EL (cell line): ENCODE measurements at places on chromosomes 1 and 21.
A peak's percentile ranks its signal among the peaks of the same experiment; 100 is the strongest.

DNA sequence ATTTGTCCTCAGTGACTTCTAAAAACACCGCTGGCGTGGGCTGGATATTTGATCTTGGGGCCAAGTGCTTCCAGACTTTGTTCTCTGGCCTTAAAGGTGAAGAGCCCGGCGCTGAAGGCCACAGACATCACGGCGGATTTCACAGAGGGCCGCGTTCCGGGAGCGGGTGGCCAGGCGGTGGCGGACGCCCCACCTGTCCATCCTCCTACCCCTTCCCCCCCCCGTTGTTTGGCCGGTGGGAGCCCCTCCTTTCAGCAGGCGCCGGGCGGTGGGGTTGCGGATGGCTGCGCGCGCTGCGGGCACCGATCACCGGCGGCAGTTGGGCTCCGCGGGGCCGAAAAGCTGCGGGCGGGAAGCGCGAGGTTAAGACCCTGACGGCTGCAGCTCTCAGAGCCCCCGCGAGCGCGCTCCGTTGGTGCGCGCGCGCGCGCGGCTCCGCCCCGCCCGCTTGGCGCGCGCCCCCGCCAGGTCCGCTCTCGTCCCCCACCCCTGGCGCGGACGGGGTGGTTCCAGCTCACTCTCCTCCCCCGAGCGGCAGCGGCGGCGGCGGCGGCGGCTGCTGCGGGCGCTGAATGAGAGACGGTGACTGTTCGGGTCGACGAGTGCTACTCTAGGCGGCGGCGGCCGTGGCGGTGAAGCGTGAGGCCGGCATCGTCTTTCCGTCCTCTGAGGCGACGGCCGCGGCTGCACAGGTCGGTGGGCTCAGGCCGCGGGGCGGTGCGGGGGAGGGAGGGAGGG is at the start of gene RALGPS2:
Gene RALGPS2, plus strand, starts transcription at position 517 of the 738 bp plus-strand sequence. CDS start 51,521 bp downstream, outside the sequence.
- peak; percentile 82 for DNase-seq

DNA sequence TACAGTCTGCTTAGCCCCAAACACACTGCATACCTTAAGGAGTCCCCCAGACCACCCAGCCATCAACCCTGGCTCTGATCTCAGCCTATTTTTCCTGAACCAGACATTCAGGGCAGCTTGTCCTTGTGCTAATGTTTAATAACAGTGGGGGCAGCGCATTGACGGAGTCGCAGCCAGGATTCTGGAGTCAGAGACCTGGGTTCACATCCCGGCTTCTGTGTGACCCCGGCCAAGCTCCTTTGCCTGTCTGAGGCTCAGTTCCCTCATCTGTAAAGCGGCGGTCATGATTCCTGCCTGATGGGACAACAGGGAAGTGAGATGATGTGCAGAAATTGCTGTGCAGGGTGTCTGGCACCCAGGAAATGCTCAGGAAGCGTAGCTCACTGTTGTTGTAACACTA is 63.1 kb downstream of the MATN1 start:
- DNase-seq = no peak

- no peak for DNase-seq
Observed at GRCh38 chr1:10691075-10691739, 105.2 kb downstream of the CASZ1 start.

GRCh38 chr1:228286505-228287417 is 78.9 kb downstream of the OBSCN start:
- no peak for DNase-seq

DNA sequence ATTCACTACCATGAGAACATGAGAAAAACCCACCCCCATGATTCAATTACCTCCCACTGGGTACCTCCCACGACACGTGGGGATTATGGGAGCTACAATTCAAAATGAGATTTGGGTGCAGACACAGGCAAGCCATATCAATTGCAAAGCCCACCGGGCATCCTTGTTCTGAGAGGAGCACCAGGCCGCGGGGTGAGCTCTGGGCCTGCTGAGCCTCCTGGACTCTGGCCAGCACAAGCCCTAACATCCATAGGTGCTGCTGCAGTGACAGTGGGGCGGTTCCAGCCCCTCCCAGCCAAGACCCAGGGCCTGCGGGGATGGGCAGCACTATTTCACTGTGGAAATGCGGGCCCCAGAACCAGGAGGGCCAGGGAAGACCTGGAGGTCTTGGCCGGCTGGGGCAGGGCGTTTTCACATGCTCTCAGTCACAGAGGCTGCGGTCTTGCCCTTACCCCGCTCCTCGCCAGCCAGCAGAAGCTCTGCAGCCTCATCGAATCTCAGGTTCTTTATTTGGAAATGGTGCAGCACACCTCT is 103.8 kb downstream of the PCBP3 start:
- no peak for DNase-seq

DNA sequence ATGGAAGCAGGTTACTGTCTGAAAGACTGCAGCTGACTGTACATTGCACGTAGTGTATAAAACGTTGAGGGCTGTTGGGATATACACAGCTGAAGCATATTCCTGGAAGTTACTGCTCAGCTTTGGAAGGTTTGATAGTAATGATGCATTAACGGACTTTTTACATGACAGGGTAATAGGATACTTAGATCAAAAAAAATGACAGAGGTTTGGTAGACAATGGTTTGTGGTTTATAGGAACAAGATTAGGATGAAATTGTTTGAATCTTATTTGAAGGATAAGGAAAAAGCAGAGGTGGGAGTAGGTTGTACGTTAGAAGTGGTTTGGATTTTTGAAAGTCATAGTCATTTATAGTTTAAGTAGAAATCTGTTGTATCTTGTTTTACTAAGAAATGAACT is 33.0 kb downstream of the ADGRL2 start:
- no peak for DNase-seq

GRCh38 chr1:109241841-109242345 is 7.4 kb upstream of the CELSR2 start:
- no peak for DNase-seq

DNA sequence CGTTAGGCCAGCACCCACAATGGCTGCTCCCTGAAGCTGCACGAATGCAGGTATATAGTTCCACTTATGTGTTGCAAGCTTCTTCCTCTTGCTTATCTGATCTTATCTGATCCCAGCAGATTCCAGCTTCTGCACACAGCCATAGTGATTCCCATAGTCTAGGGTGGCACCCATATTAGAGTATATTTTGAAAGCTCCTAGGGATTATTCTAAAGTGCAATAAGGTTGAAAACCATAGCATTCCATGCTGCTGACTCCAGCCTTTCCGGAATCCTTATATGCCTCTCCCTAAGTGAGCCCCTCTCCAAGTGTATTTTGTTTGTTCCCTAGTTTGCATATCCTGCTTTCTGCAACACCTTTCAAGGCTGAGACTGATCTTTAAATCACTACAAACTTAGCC is 432.0 kb downstream of the SETD4 start:
- peak; percentile 78 for DNase-seq

- no peak for DNase-seq
Observed at GRCh38 chr1:159007726-159008125, 2.0 kb upstream of the IFI16 start.

GRCh38 chr1:186655876-186656275 is 24.3 kb downstream of the PTGS2 start:
- no peak for DNase-seq
